Fibroblast of lung (primary cell): ENCODE measurements at places on chromosomes 16 and 17. TPM values are rescaled to one million over a fixed set of nuclear protein-coding genes. Genes with fewer than 3 reads are reported as not detected.
A peak's percentile ranks its signal among the peaks of the same experiment; 100 is the strongest.

DNA sequence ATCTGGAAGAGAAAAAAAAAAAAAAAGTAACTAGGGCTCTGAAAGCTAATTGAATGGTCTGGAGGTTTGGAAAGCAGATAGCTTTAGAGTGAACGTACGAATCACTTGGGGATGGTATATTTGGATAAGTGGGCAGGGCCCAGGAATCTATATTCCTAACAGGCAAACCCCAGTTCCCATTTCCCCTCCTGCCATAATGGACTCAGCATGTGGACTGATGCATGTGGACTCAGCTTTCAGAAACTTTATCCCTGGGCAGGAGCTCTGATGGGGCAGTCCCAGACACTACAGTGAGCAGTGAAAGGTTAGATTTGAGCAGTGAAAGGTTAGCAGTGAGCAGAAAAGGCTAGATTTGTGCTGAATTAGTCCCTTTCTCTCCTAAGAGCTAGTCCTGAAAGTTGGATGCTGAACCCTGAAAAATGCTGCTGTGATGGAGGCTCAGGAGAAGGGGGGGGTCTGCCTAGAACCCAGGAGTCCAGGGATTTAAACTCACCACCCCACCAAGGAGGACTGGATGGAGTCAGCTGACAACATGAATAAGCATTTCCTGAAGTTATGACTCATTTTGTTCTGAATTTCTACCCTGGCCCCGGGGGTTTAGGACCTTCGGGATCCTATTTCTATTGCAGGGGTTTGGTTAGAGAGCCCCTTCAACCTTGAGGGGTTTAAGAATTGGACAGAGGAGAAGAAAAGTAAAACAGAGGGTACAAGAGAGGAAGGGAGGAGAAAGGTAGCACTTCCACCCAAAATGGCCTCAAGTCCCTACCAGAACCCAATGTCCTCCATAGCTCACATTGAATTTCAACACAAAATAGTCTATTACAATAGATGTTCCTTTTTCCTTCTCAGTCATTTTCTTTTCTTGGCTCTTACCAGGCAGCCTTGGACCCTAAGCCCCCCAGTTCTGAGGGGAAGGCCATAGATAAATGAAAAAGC is 10.3 kb upstream of the FZD2 start:
- DNase-seq = peak; percentile 67
- H3K27me3 ChIP-seq = no peaks in the 10 kb centered on the region
- peak overlapping the region; percentile 75 for H3K27ac ChIP-seq
- peaks cover 34% of the 10 kb centered on the region for H3K4me1 ChIP-seq
- H3K36me3 ChIP-seq = no peaks in the 10 kb centered on the region

DNA sequence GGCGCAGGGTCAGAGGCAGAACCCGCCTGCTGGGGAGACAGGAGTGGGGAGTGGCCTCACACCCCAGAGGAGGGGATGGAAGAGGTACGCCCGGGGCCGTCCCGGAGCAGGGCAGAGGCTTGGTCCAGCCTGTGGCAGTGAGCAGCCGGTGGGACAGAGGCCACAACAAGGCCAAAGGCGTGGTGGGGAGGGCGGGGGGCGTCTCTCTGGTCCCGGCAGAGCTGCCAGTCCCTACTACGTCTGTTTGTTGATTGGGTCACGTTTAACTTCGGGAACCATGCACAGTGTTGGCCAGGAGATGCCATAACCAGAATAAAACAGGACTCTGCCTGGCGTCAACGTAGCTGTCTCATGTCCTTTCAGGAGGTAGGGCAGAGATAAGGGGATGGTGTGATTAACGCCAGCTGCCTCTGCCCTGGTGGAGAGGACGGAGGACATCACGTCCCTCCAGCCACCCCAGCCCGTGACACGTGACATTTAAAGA is 192.8 kb downstream of the BANP start:
- H3K27me3 ChIP-seq = peaks cover 3% of the 10 kb centered on the region
- H3K27ac ChIP-seq = no peak overlapping the region
- H3K4me1 ChIP-seq = no peaks in the 10 kb centered on the region
- no peaks in the 10 kb centered on the region for H3K36me3 ChIP-seq
- H3K4me3 ChIP-seq = no peak overlapping the region
- no peak for DNase-seq

GRCh38 chr17:57099165-57099564 is 14.1 kb downstream of the AKAP1 start:
- H3K4me1 ChIP-seq = no peaks in the 10 kb centered on the region
- no peaks in the 10 kb centered on the region for H3K27me3 ChIP-seq
- no peak overlapping the region for H3K4me3 ChIP-seq
- no peak for DNase-seq
- H3K27ac ChIP-seq = no peak overlapping the region

GRCh38 chr16:86306811-86307513 is 203.4 kb upstream of the FOXF1 start:
- no peaks in the 10 kb centered on the region for H3K27me3 ChIP-seq
- DNase-seq = peak; percentile 64
- no peak overlapping the region for H3K4me3 ChIP-seq
- H3K4me1 ChIP-seq = peaks cover 22% of the 10 kb centered on the region

- no peaks in the 10 kb centered on the region for H3K4me1 ChIP-seq
- no peak overlapping the region for H3K27ac ChIP-seq
- no peaks in the 10 kb centered on the region for H3K36me3 ChIP-seq
- no peak overlapping the region for H3K4me3 ChIP-seq
- no peak for DNase-seq
Measured at GRCh38 chr16:13780406-13781168, 139.4 kb upstream of the ERCC4 start.

DNA sequence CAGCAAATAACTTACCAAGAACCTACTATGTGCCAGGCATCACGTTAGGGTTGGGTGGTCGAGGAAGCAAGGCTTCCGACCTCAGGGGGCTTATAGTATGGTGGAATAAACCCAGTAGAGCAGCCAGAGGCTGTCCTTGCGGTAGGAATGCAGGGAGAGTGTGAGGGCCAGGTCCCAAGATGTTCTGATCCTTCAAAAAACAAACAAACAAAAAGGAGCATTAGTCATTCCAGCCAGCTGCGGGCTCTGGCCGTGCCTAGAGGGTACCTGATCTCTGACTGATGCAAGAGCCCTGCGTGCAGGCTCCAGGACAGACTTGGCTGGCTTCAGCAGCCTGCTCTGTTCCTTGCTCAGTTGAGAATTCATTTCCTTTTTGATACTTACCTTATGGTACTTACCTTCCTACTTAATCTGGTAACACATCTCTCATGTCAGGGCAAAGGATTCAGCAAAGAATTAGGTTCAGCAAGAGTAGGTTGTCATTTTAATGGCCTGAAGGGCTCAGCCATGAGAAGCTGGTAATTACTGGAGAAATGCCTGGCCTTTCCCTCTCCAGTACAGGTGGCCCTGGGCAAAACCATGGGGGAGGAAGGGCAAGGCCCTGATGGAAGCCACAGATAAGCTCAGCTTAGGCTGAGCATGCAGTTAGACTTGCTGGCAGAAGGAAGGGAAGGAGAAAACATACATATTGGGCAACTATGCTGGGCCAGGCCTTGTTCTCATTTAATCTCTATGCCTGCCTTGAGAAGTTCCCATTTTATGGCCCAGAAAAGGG is 18.4 kb downstream of the CYB5D2 start:
- DNase-seq = peak; percentile 78
- H3K27ac ChIP-seq = no peak overlapping the region
- H3K4me1 ChIP-seq = peaks cover 16% of the 10 kb centered on the region
- peaks cover 3% of the 10 kb centered on the region for H3K36me3 ChIP-seq
- H3K27me3 ChIP-seq = no peaks in the 10 kb centered on the region

DNA sequence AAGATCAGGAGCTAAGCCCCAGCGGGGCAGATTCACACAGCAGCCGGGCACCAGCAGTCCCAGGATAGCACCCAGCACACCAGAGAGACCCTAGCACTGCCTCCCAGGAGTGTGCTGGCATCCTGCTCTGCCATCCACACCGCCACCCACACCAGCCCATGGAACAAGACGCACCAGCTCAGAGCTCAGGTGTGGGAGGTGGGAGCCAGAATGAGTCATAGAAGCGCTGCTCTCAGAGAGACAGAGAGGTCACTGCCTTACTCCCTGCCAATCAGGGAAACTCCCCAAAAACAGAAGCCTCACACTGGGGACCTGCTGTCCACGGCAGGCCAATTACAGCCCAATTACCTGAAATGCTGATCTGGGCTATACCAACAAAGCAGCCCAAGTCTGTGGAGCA is 64.9 kb downstream of the CDYL2 start:
- H3K4me1 ChIP-seq = no peaks in the 10 kb centered on the region
- no peak overlapping the region for H3K4me3 ChIP-seq
- DNase-seq = no peak
- H3K36me3 ChIP-seq = no peaks in the 10 kb centered on the region
- H3K27ac ChIP-seq = no peak overlapping the region

GRCh38 chr17:73280191-73280590 is 18.5 kb upstream of the CPSF4L start:
- no peak overlapping the region for H3K4me3 ChIP-seq
- no peak overlapping the region for H3K27ac ChIP-seq
- peaks cover 9% of the 10 kb centered on the region for H3K36me3 ChIP-seq
- no peaks in the 10 kb centered on the region for H3K4me1 ChIP-seq
- no peak for DNase-seq

DNA sequence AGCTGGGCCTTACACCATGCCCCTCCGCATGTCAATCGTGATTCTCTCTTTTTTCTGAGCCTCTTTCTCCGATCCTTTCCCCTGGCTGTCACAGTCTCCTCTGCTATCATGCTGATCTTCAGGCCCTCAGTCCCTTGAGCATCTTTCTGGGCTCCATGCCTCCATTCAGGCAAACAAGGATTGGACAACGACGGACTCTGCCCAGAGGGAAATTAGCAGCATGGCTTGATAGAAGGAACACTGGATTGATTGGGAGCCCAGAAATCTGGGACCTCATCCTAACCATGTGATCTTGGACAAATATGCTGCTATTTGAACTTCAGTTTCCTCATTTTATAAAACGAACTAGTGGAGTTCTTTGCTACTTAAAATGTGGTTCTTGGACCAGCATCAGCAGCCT is 19.6 kb upstream of the PHF12 start:
- no peak for DNase-seq
- no peaks in the 10 kb centered on the region for H3K4me1 ChIP-seq
- no peaks in the 10 kb centered on the region for H3K36me3 ChIP-seq
- H3K27ac ChIP-seq = no peak overlapping the region
- peaks cover 29% of the 10 kb centered on the region for H3K27me3 ChIP-seq

DNA sequence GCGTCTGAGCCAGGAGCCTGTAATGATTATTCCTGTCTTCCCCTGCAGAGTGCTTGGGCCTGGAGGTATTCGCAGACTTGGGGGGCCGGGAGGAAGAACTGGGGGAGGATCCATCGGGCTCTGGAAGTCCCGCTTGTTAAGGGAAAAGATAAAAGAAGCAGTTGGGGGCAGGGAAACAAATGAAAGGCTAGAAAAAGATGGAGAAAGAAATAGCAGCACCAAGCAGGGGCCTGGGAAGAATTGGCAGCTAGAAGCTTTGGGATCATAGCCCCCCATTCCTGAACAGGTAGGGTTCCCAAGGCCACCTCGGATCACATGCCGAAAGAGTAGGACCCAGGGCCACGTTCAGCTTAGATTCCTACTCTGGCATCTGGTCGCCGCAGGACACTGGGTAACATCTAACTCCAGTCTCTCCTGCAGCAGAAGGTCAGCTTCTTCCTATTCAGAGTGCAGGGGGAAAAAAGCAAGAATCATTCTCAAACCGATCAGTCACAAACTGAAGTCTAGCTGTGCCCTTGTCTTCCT is 23.6 kb downstream of the ADAM11 start:
- no peak for DNase-seq
- peaks cover 2% of the 10 kb centered on the region for H3K4me1 ChIP-seq
- H3K27me3 ChIP-seq = no peaks in the 10 kb centered on the region

DNA sequence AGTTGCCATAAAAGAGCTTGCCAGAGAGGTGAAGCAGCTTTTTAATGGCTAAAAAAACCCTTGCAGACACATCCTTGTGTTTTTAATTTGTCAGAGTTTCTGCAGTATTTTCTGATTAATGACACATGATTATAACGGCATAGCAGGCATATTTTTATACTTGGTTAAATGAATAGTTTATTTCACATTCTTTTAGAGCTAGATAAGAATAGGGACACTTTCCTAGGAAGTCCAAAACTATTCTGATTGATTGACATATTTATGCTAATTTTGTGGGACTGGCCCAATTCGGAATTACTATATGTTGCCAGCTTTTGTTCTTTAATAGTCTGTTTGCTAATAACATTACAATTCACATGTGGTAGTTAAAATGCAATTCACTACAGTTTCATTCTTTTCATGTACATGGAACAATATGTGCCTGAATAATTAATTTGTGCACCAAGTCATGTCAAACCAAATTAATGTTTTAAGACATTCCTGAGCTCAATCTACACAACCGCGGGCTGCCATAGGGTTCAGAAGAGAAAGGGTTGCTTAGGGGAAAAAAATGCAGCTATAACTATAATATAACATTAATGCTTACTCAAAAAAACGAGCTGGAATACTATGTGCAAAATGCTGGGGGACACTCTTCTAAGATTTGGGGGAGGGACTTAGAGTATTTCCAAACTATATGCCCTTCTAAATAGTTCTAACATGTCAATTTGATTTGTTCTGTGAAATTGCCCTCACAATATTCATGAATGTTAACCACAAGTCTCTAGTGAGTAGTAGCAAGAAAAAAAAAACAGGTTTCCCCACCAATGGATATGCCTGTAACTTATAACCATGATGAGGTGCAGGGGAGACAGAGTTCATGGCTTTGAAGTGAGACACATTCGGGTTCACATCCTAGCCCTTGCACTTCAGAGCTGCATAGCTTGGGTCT is 305.4 kb downstream of the CEP112 start:
- H3K27ac ChIP-seq = no peak overlapping the region
- no peaks in the 10 kb centered on the region for H3K27me3 ChIP-seq
- DNase-seq = no peak
- H3K36me3 ChIP-seq = no peaks in the 10 kb centered on the region
- H3K4me3 ChIP-seq = no peak overlapping the region
- no peaks in the 10 kb centered on the region for H3K4me1 ChIP-seq

DNA sequence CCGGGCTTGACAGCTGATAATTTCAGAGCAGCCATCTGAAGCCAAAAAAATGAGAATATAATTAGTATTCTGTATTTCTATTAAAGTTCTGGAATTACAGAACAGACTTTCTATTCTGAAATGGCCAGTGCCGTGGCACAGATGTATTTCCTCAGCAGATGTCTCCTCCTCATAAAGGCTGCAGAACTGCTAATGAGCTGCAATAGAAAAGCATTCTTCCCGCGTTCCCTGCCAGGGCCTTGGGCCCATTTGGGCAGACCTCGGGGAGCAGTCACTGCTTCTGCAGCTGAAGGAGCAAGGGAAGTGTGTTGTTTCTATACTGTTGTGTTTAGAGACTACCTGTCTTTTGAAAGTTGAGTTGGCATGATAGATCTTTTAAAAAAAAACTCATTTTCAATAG is 152.6 kb upstream of the CACNG5 start:
- peaks cover 4% of the 10 kb centered on the region for H3K36me3 ChIP-seq
- H3K27ac ChIP-seq = no peak overlapping the region
- DNase-seq = no peak
- peaks cover 4% of the 10 kb centered on the region for H3K4me1 ChIP-seq

GRCh38 chr17:75652341-75652740 is 14.6 kb downstream of the RECQL5 start:
- peaks cover 5% of the 10 kb centered on the region for H3K36me3 ChIP-seq
- no peak overlapping the region for H3K4me3 ChIP-seq
- H3K27me3 ChIP-seq = no peaks in the 10 kb centered on the region
- DNase-seq = no peak

C16orf96 gene
- under 0.01 TPM in 2 replicates for total RNA-seq

GLP2R gene
- total RNA-seq = not detected in 2 replicates

AKTIP gene
- total RNA-seq = 16.7 and 21.3 TPM in 2 replicates

SNX20 gene
- total RNA-seq = not detected in 2 replicates

POLR3E gene
- total RNA-seq = 28.9 and 32.4 TPM in 2 replicates
